NCI-H1436 treated with DMSO at 0.1 percent for 48 hours (cell line): ENCODE measurements at places on chromosomes 2 and 18.

GRCh38 chr2:216855605-216856004 is 4.3 kb downstream of the TNP1 start:
- DNase-seq: no peak

GRCh38 chr2:240125742-240126141 is 10.4 kb downstream of the COPS9 start:
- no peak for DNase-seq

- DNase-seq: no peak
These were observed 39.5 kb downstream of the INPP4A start for GRCh38 chr2:98484121-98484557.

GRCh38 chr2:36450466-36451196 is 95.1 kb downstream of the CRIM1 start:
- no peak for DNase-seq

DNA sequence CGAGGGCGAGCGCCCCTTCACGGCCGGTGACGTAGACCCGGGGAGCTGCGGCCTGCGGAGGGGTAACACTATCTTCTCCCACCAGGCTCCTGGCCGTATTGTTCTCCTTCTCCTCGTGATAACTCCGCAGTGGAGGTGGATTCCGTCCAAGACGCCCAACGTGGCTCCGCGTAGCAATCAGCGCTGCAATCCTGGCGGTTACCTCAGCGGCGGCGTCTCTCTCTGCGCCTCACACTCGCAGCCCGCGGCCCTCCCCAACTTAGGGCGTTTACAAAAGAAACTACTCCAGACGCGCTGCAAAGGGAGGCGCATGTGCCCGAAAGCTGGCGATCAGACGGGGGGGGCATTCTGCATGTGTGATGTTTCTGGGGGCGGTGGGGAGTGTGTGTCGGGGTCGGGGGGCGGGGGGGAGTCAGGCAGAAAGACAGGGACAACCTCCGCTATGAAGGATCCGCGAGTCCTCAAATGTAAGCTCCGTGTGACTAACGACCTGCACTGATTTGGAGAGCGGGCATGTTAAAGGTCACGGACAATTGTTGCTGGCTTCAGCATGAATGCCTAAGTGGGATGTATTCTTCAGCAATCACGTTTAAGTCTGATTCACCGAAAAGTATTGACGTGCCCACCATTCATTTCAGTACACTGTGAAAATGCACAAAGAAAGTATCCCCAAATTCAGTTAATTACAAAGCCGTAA is 1.3 kb upstream of the ZNF516 start:
- no peak for DNase-seq

DNA sequence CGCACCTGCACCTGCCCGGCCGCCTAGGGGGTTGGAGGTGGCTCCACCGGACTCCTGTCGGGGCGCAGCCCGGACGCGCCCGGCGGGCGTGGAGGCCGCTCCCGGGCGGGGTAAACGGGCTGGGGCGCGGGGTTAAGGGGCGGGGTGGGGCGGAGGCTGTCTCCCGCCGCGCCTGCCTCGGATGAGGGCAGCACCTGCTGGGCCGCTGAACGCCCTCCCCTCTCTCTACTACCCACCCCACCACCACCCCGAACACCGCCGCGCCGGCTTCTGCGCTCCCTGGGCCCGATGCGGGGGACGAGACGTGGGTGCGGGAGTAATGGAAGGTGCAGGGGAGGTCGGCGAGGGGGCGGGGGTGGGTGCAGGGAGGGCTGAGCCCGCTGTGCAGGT is 224.8 kb upstream of the ID2 start:
- no peak for DNase-seq

GRCh38 chr2:25470806-25471205 is 129.1 kb upstream of the DNMT3A start:
- no peak for DNase-seq

- DNase-seq: no peak
These were observed 24.4 kb downstream of the PSD4 start for GRCh38 chr2:113198048-113198789.

DNA sequence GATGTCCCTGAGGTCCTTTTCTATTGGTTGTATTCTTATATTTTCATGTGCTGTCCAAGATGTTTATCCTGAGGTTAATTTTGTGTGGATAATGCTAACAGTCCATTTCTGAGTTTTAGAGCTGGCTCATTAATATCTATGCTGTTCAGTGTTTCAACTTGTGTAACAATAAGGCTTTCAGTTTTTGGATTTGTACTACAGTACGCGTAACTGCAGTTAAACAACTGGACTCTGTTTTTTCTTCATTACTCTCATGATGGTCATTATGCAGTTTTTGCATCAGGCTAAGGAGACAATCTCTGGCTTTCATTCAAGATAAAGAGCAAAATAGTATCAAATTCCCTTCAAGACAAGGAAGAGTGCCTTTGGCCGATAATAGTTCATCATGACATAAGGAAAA is 1364.8 kb downstream of the DPP10 start:
- no peak for DNase-seq

DNA sequence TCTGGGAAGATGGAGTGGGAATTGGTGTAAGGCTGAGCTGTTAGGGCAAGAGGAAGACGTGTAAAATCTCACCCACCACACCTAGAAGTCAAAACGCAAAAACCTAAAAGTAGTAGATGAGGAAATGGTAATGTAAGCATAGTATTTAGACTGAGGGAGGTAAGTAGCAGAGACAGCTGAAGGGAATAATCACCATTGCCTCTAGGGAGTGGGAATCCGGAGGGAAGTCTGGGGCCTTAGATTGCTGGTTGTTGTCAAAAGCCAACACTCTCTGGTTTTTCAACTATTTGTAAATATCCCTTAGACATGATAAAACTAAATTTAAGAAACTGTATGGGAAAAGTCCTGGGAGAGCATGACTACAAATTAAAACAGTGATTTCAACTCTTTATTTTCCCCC is 28.7 kb upstream of the MYCN start:
- no peak for DNase-seq
